ENCODE measurements at places on chromosomes 5 and 9.

- no peak for DNase-seq
Measured at GRCh38 chr5:22539762-22540161, 313.4 kb downstream of the CDH12 start.

- no peak for DNase-seq
Measured at GRCh38 chr5:172104021-172104420, 84.0 kb downstream of the STK10 start.

DNA sequence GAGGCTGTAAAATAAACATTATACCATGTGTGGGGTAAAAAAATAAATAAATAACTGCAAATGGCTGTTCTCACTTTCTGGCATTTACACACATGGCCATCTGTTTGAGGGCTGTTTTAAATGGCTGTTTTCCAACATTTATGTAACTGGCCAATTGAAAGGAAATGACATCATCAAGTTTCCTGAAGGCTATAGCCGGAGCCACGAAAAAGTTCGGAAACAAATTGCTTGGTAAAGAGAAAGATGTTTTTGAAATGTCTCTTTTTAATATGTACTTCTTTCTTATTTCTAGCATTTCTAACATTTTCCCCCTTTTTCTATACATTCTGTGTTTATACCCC lies 95.4 kb upstream of the DAB2 start:
- DNase-seq = peak; percentile 88

GRCh38 chr9:19032406-19032805 lies 603 bp downstream of the SAXO1 start:
- DNase-seq = no peak

GRCh38 chr5:142915813-142916424 lies 145.7 kb downstream of the ARHGAP26 start:
- DNase-seq = no peak

- DNase-seq = no peak
Measured at GRCh38 chr5:43141211-43141610, 20.5 kb downstream of the ZNF131 start.

GRCh38 chr5:80357671-80358070 lies 37.9 kb downstream of the SPZ1 start:
- DNase-seq = no peak

DNA sequence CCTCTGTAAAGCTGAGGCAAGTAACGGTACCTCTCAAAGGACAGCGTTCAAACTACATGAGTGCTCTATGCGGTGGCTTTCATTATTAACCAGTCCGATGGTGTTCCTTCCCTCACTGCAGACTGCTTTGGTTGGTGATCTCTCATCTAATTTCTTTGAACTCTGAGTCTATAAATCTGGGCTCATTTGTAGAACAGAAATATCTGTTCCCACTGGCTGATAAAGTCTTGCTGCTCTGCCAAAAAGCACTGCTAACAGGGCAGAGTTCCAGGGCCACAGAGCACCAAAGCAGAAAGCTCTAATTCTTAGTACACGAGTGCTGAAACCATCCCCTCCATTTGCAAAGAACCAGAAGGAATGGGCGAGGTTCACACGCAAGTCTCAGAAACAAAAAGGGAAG lies 81.9 kb downstream of the MED27 start:
- no peak for DNase-seq

DNA sequence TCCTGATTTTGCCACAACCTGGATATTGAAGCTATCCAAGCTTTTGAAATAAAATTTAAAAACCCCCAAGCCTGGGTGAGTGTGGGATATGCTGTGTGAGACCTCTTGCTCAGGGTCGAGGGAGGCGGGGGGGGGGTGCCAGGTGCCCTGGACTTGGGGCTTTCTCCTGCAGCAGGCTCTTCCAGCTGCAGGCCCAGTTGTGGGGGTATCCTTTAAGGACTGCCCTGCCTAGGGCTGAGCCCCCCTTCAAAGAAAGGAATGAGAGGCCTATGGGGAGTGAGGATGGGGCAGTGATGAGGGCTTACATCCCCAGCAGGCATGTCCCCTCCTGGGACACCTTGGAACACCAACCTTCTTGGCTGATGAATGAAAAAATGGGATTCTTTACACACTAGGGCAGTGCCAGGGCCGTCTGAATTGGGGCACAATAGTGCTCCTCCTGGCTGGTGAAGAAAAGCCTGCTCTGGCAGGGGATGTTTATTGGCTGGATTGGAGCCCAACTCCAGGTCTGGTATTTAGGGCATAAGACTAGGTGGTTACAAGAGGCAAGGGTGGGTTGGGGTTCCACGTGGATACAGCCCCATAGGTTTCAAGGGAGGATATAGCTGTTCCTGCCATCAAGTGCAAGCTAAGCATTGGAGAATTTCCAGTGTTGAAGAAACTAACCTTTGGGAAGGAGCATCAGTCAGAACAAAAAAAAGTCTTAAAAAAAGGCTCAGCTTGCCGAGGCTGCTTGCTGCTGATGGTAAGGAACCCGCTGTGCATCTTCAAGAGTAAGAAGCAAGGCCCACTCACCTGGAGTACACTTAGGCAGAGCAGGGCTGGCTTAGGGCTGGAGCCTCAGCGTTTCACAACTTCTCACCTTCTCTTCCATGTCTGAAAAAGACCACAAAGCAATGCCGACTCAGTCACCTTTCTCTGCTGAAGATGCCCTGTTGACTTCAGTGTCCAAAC lies 7.0 kb downstream of the HNRNPAB start:
- no peak for DNase-seq

GRCh38 chr5:150651924-150652671 lies 9.0 kb upstream of the MYOZ3 start:
- DNase-seq = no peak

DNA sequence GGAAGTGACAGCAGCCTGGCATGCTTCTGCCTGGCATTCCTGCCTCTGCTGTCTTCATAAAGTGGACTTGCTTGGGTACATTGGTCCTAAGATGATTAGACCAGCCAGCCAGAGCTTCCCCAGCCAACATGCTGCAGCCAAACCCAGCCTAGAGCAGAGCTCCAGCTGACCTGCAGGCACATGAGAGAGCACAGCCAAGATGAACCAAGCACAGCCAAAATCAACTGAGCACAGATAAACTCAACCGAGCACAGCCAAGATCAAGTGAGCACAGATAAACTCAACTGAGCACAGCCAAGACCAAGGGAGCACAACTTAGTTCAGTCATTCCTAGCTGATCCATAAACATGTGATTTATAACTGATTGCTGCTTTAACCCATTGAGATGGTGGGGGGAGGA lies 266.5 kb downstream of the MSX2 start:
- no peak for DNase-seq

DNA sequence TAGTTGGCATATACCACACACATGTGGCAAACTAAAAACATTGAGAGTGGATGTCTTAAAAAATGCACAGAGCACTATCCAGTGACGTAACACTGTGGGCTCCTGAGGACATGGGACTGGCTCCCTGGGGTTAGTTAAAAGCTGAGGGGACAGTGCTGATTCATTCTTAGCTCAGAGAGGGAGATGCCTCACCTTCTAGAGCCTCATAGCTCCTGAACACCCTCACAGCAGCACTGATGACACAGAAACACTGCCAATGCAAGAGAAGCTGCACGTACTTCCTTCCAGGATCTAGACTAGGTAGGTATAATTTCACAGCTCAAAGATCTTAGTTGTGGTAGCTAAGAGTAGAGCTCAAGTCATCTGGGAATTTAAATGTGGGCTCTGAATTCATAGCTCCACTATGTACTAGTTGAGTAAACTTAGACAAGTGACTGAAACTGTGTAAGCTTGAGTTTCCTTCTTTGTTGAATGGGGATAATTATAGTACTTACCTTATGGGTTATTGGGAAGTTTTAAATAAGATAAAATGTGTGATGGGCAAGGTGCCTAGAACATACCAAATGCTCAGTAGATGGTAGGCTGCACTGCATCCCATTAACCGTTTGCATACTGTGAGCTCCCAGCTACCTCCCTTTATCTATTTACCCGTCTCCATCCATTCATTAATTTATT lies 279.9 kb downstream of the ASTN2 start:
- no peak for DNase-seq

DNA sequence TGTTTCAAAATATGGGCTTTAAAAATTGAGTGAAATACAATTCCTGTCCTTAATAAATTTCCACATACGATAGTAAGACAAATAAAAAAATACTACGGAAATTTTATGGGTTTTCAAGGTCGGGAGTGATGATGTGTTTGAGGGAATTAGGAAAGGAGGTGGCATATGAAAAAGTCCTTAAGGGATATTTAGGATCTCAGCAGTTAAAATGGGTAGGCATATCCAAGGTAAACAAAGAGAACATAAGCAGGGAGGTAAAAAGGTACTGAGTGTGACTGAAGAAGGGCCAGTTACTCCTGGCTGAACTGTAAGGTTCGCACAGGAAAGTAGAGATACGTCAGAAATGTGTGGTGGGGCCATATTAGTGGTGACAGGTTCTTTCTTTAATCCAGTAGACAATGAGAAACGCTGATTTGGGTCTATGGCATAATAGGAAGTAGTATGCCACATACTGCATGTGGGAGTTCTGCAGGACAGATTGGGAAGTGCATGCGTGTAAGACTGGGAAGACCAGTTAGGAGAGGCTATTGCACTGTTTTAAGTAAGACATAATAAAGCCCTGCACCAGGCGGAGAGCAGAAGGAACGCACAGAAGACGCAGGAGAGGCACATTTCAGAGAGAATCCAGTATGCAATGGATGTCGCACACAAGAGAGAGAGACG lies 937 bp upstream of the HMGCR start:
- peak; percentile 45 for DNase-seq

DNA sequence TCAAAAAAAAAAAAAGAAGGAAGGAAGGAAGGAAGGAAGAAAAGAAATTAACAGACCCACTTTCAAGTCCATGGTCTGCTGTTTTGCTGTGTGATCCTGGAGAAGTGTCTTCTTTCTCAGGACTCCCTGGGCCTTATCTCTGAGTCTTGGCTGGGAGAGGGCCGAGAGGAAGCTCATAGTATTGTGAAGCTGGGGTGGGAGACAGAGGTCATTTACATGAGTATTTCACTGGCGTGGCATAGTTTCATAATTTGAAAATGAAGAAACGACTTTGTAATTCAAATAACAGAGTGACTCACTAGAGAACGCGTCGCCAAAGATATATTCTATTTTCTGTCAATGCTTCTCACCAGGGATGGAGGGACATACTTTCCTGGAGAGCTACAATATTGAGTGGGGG lies 2.4 kb upstream of the C9orf50 start:
- no peak for DNase-seq

- DNase-seq = no peak
Measured at GRCh38 chr5:76818844-76819831, at the start of gene F2RL1. Gene F2RL1, plus strand, starts transcription at chr5:76819030. Its CDS starts 153 bp downstream, at chr5:76819183.

DNA sequence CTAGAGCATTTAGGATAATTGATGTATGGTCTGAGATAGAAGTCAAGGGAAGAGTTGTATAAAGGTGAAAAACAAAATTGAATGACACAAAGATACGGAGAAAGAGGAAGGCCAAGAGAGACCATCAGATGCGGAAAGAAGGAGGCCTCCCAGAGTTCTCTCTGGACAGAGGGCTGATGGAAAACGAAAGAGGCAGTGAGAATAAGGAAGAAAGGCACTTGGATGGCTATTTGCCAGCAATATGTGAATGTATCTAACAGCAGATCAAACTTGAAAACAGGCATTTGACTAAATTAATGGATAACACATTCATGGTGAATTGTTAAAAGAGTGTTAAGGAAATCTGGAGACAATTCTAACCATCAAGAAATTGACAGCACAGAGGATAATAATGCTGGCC lies 2.4 kb upstream of the DOCK8 start:
- DNase-seq = no peak

DNA sequence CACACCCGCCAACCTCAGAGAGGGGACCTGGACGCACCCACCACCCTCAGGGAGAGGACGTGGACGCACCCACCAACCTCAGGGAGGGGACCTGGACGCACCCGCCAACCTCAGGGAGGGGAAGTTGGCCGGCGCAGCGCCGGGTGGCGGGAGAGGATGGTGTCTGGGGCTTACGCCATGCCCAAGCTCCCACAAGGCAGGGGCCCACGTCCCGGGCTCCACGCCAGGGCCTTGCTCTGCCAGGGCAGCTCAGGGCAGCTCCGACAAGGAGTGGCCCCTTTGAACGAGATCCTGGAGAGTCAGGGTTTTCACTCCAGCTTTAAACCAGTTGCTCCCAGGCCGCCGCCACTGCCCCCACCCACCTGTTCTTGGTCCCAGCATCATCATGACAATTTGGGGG lies 32.2 kb upstream of the SLC12A7 start:
- no peak for DNase-seq

DNA sequence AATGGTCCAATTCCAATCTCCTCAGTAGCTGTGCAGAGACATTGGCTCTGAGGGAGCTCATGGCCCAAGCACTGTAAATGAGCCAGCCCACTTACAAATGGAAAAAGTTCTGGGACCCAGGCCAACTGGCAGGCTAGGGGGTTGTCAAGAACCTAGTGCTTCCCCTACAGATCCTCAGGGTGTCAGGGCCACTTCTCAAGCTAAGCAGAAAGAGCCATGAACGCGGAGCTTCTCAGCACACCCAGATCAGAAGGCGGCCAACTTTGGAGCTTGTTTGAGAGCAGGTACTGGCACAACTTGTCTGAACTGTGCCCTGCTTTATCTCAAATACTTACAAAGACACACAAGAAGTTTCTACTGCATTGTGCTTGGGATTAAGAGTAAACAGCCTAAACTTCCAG lies 17.5 kb downstream of the TLE1 start:
- no peak for DNase-seq

- DNase-seq = no peak
Measured at GRCh38 chr5:100789694-100790093, 113.4 kb downstream of the ST8SIA4 start.

GRCh38 chr9:98708103-98708932 lies 417 bp downstream of the GABBR2 start:
- no peak for DNase-seq

DNA sequence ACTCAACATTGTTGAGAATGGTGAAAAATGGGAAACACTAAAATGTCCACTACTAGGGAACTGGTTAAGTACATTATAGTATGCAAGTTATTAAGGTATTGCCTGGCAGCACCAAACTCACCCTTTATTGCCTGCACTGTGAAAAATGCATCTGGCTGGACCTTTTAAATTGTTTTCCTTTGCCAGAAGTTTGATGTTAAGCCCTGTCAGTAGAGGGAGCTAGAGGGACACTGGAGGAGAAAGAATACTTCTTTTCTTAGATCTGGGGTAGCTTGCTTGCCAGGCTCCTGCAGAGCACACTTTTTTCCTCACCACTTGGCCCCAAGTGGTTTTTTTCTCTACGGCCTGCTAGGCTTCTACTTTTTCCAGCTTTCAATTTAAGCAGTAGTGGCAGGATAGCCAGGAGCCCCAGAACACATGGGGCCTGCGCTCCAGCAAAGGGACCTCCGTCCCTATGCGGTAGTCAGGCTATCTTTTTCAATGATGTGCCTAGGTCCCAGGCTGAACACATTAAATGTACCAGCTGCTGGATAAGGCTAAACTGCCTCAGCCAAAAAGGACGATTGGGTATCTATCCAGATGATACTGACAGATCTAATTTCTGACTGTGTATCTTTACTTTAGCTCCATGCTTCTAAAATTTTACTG lies 8.0 kb upstream of the HABP4 start:
- DNase-seq = no peak
